Motor neuron (in vitro differentiated cells): ENCODE measurements at places on chromosomes 11 and 22. TPM values are rescaled to one million over a fixed set of nuclear protein-coding genes. Genes with fewer than 3 reads are reported as not detected.
A peak's percentile ranks its signal among the peaks of the same experiment; 100 is the strongest.

GRCh38 chr22:45528046-45528445 lies 25.4 kb downstream of the FBLN1 start:
- ATAC-seq: no peak

DNA sequence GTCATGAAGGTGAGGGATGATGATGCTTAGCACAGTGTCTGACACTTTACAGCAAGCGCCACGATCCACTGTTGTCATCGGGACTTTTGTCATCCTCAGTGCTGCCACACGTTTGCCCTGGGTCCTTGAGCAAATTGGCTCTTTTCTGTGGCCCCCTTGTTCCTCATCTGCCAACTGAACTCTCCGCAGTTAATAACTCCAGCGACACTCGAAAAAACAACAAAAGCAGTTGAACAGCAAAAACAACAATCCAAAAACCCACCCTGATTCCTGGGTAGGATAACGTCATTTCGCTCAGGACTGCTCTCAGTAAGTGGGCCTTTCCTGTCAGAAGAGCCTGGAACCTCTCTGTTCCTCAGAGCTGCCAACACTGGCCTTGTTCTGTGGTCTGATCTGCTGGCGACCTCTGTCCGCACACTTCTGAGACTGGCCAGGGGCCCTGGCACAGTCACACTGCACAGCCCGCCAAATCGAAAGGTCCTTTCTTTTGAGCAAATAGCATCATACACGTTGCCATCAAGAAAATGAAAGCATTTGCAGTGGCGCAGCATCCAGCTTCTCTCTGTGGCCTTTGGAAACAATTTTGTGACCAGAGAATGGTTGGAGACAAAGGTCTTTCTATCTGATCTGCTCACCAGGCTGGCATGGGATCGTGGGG lies 79.9 kb upstream of the SYT13 start:
- ATAC-seq: peak; percentile 21

GRCh38 chr11:73493956-73494598 lies 103.8 kb downstream of the FAM168A start:
- peak; percentile 93 for ATAC-seq

- no peak for ATAC-seq
Measured at GRCh38 chr11:117910941-117911655, 18.1 kb downstream of the TMPRSS13 start.

DNA sequence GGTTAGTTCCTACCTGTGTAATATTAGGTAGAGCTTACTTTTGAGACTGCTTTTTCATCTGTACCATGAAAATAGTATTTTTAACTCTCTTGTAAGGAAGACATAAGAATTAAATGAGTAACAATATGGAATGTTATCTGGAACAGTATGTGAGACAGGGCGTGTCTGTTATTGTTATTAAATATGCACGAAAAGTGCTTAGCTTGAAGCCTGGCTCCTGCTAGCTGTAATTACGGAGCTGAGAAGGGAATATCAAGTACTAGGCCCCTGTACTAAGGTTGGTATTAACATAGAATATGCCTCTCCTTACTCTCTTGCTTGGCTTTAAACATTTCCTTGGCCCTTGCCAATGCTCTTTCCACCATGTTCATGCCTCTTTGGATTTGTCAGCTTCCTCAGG lies 194.0 kb downstream of the FAM76B start:
- no peak for ATAC-seq

PLAAT2 gene
- total RNA-seq: not detected in 2 replicates

CYTH4 gene
- 0.63 and 0.77 TPM in 2 replicates for total RNA-seq

DNA sequence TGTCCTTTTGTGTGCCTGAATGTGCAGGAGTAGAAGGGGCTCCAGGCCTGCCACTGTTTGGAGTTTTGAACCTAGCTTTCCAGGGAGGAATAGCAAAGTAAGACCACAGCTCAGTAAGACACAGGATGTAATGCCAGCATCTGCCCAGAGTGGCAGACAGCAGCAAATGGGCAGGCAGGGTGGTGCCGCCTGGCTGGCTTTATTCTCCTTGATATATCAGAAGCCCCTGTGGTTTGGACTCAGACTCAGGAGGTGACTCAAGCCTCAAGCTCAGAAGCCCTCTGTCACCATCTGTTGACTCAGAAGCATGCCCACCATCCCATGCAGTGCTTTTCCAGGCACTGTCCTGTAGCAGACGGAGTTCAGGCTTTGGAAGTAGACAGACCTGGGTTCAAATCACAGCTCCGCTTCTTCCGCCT lies 72.7 kb upstream of the TTC12 start:
- peak; percentile 69 for ATAC-seq

DNA sequence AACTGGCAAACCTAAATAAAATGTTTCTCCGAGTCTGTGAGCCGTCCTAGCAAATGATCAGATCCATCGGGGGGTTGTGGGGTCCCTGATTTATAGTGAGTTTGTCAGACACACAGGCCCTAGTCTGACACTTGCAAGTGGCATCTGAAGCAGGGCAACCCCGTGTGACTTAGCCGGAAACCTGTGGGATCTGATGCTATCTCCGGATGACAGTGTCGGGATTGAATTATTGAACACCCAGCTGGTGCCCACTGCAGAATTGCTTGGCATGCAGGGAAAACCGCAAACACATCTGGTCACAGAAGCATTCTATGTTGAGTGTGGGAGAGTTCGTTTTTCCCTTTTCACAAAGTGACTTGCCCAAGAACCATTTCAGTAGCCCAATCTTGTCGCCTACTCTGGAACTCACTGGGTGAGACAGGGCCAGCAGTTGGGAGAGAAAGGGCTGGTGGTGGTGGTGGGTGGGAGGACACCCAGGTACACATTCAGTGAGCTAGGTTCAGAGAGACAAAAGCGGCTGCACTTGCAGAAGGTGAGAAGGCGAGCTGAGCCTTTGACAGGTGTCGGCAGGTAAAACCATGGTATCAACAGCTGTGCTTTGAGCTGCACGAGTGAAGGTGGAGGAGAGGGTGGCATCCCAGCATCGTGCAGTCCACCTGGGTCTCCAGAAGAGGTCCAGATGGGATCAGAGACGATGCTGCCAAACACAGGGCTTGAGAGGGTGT lies 33.7 kb upstream of the B3GAT1 start:
- no peak for ATAC-seq

ACCS gene
- 1.5 TPM in 2 replicates for total RNA-seq

DNA sequence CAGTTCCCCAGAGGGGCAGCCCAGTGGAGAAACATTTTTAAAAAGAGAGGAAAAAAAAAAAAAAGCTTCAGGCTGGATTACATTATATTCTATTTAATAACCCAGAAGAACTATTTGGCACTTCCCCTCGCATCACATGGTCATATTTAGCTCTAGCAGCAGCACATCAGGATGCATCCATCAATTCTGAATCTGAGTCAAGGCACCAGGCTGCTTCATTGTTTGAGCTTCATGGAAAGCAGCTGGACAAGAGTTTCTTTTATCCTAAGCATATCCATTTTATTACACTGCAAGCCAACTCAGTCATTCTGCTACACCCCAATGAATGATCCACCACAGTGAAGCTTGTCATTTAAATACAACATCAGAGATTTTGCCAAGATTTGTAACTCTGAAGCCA lies 10.0 kb downstream of the SPTY2D1 start:
- ATAC-seq: peak; percentile 16

- ATAC-seq: peak; percentile 59
Measured at GRCh38 chr11:27444801-27445215, 27.8 kb downstream of the LGR4 start.

POU2AF3 gene
- total RNA-seq: 5.9 and 6.5 TPM in 2 replicates

DNA sequence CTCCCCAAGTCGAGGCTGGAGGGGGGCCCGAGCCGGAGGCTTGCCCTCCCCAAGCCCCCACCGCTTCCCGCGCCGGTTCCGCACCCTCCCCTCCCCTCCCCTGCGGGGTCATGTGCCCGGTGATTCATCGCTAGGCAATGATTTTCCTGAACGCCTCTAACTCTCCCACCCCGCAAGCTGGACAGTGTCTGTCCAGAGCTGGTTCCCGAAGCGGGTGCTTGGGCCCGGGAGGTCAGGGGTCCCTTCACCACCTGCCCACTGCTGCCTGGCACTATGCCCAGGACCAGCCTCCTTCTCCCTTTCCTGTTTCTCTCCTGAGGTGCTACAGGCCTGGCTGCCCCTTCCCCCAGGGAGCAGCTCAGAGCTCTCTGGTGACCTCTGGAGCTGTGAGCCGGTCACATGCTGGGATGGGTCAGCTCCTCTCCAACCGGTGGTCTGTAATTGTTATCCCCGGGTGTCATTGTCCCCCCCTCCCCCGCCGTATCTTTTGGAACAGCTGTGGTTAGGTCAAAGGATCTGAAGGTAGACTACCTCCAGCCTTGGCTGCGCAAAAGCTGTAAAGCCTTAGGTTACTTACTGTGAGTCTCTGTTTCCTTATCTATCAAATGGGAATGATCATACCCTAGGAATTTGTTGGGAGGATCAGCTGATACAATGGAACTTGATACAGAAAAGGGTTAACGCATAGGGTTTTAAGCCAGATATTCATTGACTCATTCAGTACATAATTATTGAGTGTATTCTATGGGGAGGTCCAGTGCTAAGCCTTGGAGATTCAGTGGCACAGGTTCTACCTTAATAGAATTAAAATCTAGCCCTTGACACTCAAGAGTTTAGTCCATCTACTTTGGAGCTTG lies 753 bp downstream of the STX3 start:
- peak; percentile 77 for ATAC-seq

IFITM1 gene
- total RNA-seq: 191 and 317 TPM in 2 replicates

- no peak for ATAC-seq
Measured at GRCh38 chr11:56750190-56750589, 1.7 kb upstream of the OR9G4 start.

DNA sequence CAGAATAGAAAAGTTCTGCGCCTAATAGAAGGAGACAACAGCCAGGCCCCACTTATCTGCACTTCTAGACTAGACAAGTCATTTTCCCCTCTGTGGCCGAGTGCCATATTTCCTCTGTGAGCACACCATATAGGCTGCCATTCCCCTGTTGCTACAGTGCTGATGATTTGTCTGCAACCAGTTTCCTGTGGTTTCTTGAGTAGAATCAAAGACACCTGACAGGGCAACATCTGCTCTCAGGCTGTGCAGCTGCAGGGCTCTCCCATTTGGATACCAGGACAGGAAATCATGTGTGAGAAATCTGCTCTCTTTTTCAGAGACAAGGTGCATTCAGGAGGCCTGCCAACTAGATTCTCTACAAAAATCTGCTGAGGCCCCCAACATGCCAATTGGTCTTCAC lies 879.3 kb downstream of the DLG2 start:
- no peak for ATAC-seq

GRCh38 chr22:49251371-49251770 lies 576.3 kb downstream of the BRD1 start:
- no peak for ATAC-seq
